ENCODE measurements at places on chromosomes 4 and X.

DNA sequence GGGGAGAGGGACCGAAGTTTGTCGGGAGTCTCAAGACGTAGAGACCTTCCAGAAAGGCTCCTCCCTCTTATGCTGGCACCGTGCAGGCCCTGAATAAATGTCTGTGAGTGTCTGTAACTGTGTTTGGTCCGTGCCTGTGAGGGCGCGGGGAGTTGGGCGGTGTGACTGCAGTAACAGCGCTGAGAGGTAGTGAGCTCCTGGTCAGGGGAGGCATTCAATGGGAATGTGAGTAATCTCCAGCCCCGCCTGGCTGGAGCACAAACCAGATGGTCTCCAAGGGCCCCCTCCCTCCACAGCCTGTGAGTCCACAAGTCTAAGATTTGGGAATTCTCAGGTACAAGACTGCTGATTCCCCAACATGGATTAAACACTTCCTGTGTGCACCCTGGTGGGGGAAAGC, 100.0 kb downstream of the HMX1 start:
- H3K4me1 ChIP-seq: no peaks in the 10 kb centered on the region
- no peaks in the 10 kb centered on the region for H3K36me3 ChIP-seq
- H3K27ac ChIP-seq: no peak overlapping the region
- no peak overlapping the region for H3K4me3 ChIP-seq

DNA sequence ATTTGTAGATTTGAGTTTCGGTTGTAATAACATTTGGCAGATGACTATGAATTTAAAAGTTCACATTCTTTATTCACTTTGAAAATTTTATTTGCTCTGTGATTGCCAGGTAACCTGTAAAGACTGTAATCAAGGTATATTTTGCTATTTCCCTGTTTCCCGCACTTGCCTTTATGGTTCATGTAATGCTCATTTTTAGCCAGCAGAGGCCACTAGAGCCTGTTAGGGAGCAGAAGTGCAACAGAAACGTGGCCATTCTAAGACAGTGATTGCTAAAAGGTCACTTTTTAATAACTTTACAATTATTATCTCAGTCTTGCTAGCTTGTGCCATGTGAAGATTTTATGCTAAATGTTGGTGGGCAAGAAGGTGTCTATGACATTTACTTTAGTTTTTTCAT, 12.4 kb downstream of the YIPF6 start:
- peaks cover 4% of the 10 kb centered on the region for H3K36me3 ChIP-seq
- peak; percentile 25 for DNase-seq
- peaks cover 26% of the 10 kb centered on the region for H3K4me1 ChIP-seq

- H3K4me1 ChIP-seq: peaks cover 39% of the 10 kb centered on the region
- H3K36me3 ChIP-seq: no peaks in the 10 kb centered on the region
- no peak overlapping the region for H3K27ac ChIP-seq
- no peak overlapping the region for H3K4me3 ChIP-seq
- no peaks in the 10 kb centered on the region for H3K27me3 ChIP-seq
- no peak for DNase-seq
Measured at GRCh38 chr4:78766650-78767049, 9.5 kb upstream of the BMP2K start.

DNA sequence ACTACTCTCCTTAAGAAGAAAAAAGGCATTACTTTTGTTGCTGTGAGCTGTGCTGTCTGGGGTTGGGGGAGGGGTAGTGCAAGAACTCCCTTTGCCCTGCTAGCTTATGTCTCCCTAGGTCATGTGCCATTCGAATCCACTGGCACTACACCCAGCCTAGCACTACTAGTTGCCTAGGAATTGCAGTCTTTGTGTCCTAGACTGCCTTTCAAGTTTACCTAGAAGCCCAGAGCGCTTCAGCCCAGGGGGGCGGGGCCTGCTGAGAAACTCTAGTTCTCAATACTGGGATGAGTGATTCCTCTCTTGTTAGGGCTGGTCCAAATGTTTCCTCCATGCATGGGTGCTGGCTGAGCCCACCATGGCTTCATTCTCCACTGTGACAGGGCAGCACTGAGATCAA, 1011.5 kb downstream of the PCDH19 start:
- no peaks in the 10 kb centered on the region for H3K4me1 ChIP-seq
- H3K4me3 ChIP-seq: no peak overlapping the region
- no peak overlapping the region for H3K27ac ChIP-seq
- H3K36me3 ChIP-seq: no peaks in the 10 kb centered on the region

GRCh38 chrX:968148-968965, 244.1 kb downstream of the CRLF2 start:
- DNase-seq: no peak
- H3K4me3 ChIP-seq: no peak overlapping the region
- peaks cover 6% of the 10 kb centered on the region for H3K4me1 ChIP-seq
- no peak overlapping the region for H3K27ac ChIP-seq
- no peaks in the 10 kb centered on the region for H3K36me3 ChIP-seq

- H3K27me3 ChIP-seq: peaks cover 11% of the 10 kb centered on the region
- peaks cover 55% of the 10 kb centered on the region for H3K4me1 ChIP-seq
- no peak for DNase-seq
- H3K4me3 ChIP-seq: no peak overlapping the region
Measured at GRCh38 chrX:65999029-65999562, 40.8 kb downstream of the VSIG4 start.

DNA sequence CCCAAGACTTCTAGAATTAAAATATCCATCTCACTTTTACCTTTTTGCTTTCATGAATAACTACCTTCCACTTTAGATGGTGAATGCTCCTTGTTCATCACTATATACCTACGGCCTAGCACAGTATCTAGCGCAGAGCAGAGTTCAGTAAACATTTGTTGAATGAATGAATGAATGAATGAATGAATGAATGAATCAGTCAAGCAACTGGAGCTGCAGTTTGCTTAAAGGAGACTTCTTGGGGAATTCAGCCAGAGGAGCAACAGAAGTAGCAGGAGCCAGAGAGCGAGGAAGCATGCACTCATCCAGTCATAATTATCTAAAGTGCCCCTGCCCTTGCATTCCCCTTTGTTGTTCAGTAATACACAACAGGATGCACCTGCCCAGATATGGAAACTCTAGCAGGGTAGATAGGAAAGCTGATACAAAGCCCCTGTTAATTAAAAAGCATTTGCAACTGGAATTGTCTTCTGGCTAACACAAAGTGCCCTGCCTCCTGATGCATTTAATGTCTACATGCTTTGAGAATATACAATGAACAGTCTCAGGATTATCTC, 103.0 kb upstream of the MBNL3 start:
- no peak overlapping the region for H3K4me3 ChIP-seq
- peaks cover 48% of the 10 kb centered on the region for H3K27me3 ChIP-seq
- H3K36me3 ChIP-seq: no peaks in the 10 kb centered on the region
- no peak for DNase-seq
- no peaks in the 10 kb centered on the region for H3K4me1 ChIP-seq
- H3K27ac ChIP-seq: no peak overlapping the region
